ENCODE measurements at places on chromosomes 7 and 10. TPM values are rescaled to one million over a fixed set of nuclear protein-coding genes. Genes with fewer than 3 reads are reported as not detected.
A peak's percentile ranks its signal among the peaks of the same experiment; 100 is the strongest.

ELN gene
- total RNA-seq = not detected

GRCh38 chr10:24950439-24950838, 2.0 kb downstream of the PRTFDC1 start:
- peaks cover 4% of the 10 kb centered on the region for H3K36me3 ChIP-seq
- no peaks in the 10 kb centered on the region for H3K27me3 ChIP-seq
- H3K4me1 ChIP-seq = peaks cover 34% of the 10 kb centered on the region
- DNase-seq = no peak
- no peak overlapping the region for H3K27ac ChIP-seq
- H3K4me3 ChIP-seq = peak overlapping the region; percentile 32

GIMAP1 gene
- not detected for total RNA-seq

DNA sequence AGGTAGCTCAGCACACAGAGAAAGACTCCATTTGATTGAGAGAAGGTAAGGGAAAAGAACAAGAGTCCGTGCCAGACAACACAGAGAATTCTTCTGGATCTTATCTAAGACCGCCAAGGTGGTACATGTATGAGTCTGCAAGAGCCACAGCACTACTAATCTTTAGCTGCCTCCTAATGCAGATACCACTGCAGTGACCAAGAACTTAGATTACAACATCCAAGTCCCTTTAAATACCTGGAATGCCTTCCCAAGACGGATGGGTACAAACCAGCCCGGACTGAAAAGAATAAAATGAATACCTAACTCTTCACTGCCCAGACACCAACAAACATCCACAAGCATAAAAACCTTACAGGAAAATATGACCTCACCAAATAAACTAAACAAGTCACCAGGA, 33.3 kb downstream of the TFEC start:
- no peak overlapping the region for H3K27ac ChIP-seq
- DNase-seq = no peak
- no peaks in the 10 kb centered on the region for H3K4me1 ChIP-seq
- no peak overlapping the region for H3K4me3 ChIP-seq
- H3K36me3 ChIP-seq = no peaks in the 10 kb centered on the region

GRCh38 chr7:105210721-105211205, 178.0 kb downstream of the SRPK2 start:
- H3K27ac ChIP-seq = no peak overlapping the region
- H3K4me3 ChIP-seq = no peak overlapping the region

ACTL6B gene
- total RNA-seq = 2.4 TPM

DNA sequence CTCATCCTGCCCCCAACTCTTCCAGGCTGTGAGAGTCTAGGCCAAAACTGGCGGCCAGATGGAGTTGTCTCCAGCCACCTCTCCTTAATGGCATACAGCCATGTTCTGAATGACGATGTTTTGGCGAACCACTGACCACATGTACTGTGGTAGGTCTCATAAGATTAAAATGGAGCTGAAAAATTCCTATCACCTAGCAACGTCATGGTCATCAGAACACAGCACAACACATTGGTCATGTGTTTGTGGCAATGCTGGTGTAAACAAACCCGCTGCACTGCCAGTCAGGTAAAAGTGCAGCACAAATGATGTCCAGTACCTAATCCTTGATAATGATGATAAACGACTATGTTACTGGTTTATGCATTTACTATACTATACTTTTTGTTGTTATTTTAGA, 290.0 kb upstream of the MKI67 start:
- H3K27ac ChIP-seq = no peak overlapping the region
- H3K4me3 ChIP-seq = no peak overlapping the region
- peaks cover 16% of the 10 kb centered on the region for H3K4me1 ChIP-seq

DNA sequence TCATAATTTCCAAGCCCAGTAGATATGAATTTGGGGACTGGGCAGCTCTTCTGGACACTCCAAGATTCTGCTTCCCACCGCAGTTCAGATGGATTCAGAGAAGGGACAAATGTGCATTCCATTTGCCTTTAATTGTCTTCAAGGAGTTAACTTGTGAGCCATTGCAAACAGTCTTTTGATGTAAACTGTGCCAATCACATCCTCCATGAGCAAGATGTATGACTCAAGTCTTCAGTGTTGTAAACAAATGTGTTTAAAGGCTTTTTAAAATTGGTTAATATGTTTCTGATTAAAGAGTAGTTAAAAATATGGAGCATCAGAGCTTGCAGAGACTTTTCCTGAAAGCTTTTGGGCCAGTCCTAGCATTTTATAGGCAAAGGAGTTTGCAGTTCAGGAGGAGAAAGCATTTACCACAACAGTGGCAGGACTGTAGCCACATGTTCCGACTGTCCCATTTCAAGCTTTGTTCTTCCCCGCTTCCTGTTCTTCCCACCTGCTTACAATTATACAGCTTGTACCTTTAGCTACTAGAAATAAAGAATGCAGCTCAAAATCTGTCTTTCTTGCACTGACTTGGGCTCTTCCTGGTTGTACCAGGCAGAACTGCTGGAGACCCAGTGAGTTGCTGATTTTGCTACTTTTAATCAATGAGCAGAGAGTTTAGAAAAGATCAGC, 6.2 kb downstream of the SLC18A2 start:
- no peaks in the 10 kb centered on the region for H3K36me3 ChIP-seq
- H3K4me1 ChIP-seq = peaks cover 13% of the 10 kb centered on the region
- peaks cover 79% of the 10 kb centered on the region for H3K27me3 ChIP-seq
- no peak overlapping the region for H3K27ac ChIP-seq

DNA sequence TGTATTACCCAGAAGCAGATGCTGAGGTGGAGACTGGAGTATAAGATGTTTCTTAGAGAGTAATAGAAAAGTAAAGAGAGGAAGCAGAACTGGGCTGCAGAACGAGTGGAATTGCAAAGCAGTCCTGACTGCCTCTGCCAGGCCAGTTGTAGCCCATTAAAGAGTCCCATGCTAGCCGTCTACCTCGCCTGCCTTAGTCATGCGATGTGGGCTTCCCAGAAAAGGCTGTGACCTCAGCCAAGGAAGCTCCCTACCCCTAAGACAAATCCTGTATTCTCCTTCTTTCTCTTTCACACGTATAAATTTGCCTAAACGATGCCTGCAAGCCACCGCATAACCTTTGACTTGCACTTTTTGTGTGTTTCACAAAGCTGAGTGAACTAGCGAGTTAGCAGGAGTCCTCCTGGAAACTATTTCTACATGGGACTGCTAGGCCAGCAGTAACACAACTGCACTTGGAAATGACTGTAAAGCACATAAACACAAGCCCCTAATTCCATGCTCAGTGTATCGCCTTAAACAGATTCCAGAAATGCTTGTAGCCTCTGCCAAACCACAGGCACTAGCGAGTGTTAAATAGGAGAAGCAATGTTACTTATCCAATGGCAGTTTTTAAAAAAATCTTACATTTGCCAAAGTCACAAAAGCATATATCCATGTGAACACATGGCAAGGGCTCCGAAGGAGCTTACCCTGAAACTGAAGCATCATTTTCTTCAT, 47.4 kb upstream of the GNAI1 start:
- no peaks in the 10 kb centered on the region for H3K36me3 ChIP-seq
- H3K27ac ChIP-seq = no peak overlapping the region
- H3K27me3 ChIP-seq = no peaks in the 10 kb centered on the region
- no peak overlapping the region for H3K4me3 ChIP-seq
- DNase-seq = no peak

GRCh38 chr10:83333566-83333965, 805.7 kb upstream of the GHITM start:
- H3K36me3 ChIP-seq = no peaks in the 10 kb centered on the region
- H3K4me3 ChIP-seq = no peak overlapping the region
- no peak overlapping the region for H3K27ac ChIP-seq

WDR37 gene
- total RNA-seq = 16.2 TPM

DNA sequence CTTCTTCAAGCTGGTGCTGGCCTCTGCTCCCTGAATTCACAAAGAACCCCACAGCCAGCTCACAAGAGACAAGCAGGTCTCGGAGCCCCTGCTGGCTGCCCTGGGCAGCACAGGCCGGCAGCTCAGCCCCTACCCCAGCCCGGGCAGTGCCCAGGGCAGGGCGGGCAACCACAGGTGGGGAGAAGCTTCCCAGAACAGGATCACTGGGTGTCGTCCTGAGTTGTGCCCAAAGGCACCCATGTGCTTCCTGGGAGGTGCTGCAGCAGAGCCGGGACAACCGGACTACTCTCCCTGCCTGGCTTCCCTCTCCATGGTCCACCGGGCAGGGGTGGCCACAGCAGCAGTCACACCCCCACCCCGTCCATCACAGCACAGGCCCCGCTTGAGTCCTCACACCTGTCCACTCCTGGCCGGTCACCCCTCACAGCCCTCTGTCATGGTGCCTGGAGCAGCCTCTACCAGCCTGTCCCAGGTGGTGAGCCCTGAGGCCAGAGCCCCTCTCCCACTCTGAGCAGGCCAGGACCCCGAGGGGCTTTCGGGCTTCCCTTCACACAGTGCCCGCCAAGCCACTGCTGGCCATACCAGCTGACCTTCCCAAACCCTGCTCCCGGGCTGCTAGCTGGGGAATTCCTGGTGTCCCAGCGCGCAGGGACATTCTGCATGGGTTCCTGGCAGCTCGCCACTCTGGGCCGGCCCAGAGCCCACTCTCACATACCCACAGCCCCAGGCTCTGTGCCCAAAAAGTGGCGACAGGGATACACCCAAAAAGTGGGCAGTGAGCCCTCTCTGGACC, 3.1 kb downstream of the RASGEF1A start:
- H3K4me3 ChIP-seq = no peak overlapping the region
- H3K4me1 ChIP-seq = peaks cover 4% of the 10 kb centered on the region
- peaks cover 55% of the 10 kb centered on the region for H3K27me3 ChIP-seq
- H3K27ac ChIP-seq = no peak overlapping the region

- H3K36me3 ChIP-seq = peaks cover 4% of the 10 kb centered on the region
- no peak for DNase-seq
- H3K4me1 ChIP-seq = peaks cover 65% of the 10 kb centered on the region
- H3K27ac ChIP-seq = no peak overlapping the region
Observed at GRCh38 chr10:79406683-79407422, 38.6 kb downstream of the ZCCHC24 start.

DNA sequence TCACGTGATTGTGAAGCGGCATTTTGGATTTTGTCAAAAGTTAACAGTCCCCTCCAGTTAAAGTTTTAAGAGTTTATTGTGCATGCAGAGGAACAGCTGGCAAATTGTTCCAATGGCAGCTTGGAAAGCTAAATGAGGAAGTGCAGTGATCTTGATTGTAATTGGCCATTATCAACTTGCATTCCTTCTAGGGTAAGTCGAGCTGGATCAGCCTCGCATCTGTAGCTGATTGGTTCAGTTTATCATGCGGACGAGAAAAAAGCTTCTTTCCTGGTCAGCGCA, 566 bp downstream of the ZNF789 start:
- DNase-seq = no peak
- peak overlapping the region; percentile 94 for H3K27ac ChIP-seq
- H3K36me3 ChIP-seq = peaks cover 3% of the 10 kb centered on the region
- peaks cover 12% of the 10 kb centered on the region for H3K4me1 ChIP-seq

DNA sequence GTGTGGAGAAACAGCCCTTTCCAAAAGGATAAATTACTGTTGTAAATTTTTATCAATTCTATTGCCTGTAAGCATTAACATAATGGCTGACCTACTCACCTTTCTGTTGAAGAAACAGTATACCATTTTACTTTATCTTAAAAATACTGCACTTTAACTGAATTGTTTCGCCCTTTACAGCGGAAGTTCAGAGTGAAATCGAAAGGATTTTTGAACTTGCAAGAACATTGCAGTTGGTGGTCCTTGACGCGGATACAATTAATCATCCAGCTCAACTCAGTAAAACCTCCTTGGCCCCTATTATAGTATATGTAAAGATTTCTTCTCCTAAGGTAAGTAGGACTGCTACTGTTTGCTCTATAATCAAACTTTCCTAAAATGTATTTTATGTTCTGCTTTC, 117.5 kb downstream of the NSUN6 start:
- H3K4me1 ChIP-seq = peaks cover 5% of the 10 kb centered on the region
- peaks cover 24% of the 10 kb centered on the region for H3K36me3 ChIP-seq
- H3K4me3 ChIP-seq = no peak overlapping the region

Measured in type B pancreatic cell (in vitro differentiated cells).